Neural progenitor cell (in vitro differentiated cells): ENCODE measurements at places on chromosomes 3 and 15.

GRCh38 chr3:159616234-159616825 is 372.3 kb upstream of the IL12A start:
- DNase-seq, result peak; percentile 40

GRCh38 chr3:165799026-165799425 is 38.2 kb downstream of the BCHE start:
- DNase-seq, result no peak

DNA sequence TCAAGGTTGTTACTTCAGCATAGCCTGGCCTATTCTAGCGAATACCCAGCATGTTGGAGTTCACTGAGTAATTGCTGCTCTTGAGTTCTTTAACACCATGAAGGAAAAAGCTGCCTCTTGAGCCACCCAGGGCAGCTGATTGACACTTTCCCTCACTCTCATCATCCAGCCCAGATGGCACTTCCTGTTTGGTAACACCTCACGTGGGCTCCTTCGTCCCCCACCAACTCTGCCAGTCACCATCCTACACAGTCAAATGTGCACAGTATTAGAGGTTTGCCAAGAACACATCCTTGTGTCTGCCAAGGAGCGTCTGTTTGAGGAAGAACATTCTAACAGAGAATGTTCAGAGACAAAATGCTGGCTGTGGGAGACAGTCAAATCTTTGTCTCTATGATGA is 266.3 kb downstream of the RPLP1 start:
- no peak for DNase-seq

DNA sequence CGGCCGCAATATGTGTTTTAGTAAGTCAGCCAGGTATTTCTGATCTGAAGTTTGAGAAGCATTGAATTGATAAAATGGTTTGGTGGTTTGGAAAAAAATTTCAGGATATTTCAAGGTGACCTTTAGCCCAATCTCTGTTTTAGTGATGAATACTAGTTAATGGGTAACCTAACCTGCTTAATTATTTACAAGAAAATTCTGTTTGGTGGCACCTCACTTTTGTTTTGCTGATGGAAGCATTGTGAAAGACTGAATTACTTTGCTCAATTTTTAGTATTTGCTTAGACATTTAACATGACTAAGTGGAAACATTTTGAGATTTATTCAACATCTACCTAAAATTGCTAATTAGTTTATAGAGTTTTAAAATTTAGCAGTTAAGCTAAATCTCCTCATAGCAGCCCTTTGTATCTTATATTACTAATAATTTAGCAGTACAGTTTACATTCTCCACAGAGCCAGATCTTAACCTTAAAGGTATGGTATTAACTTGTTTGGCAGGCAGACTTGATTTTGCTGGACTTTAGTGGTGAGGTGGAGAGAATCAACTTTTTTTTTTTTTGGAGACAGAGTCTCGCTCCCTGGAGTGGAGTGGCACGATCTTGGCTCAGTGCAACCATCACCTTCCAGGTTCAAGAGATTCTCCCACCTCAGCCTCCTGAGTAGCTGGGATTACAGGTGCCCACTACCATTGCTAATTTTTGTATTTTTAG is 35.4 kb downstream of the GRAMD1C start:
- no peak for DNase-seq

- DNase-seq, result peak; percentile 67
Measured at GRCh38 chr3:10783360-10784351, 32.4 kb upstream of the SLC6A11 start.

DNA sequence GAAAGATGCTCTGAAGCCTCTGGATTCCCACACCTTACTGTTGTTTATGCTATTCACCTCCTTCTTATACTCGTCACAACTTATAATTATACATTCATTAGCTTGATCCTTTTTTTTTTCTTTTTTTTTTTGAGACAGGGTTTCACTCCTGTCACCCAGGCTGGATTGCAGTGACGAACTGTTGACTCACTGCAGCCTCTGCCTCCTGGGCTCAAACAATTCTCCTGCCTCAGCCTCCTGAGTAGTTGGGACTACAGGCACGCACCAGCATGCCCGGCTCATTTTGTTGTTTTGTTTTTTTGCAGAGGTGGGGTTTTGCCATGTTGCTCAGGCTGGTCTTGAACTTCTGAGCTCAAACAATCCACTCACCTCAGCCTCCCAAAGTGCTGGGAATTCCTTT is 143.6 kb downstream of the PLCL2 start:
- no peak for DNase-seq

DNA sequence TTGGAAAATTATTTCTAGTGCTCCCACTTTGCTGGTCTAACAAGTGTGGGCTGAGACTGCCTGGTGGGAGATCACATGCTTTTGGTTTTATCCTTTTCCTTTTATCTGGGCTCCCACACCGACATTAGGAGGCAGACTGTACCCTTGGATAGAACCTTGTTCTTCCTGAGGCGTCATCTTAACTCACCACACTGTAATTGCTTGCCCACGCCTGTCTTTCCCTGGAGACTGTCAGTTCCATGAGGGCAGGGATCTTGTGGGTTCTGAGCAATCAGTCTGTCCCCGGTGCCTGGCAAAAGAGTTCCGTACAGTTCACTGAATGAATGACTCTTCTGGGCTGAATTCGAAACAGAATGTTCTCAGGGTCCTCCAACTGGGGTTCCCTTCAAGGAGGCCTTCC is 124.6 kb upstream of the ABHD17C start:
- no peak for DNase-seq

DNA sequence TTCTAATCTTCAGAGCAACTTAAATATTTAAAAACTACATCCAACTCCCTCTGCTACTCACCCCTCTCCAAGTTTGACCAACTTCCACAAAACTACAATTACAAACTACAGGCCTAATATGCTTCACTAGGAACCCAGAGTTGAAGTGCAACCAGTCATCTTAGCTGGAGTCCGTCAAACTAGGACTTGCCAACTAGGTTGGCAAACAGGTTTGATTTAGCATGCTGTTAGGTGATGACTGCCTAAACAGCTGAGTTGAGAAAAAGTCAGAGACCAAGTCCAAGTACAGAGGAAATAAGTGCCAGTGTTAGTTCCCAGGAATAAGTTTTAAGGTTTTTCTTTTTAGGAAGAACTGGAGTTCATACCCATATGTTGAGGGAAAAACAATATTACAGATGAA is 1109.0 kb downstream of the TUSC7 start:
- DNase-seq, result no peak

- DNase-seq, result no peak
Measured at GRCh38 chr3:23331141-23331935, 128.2 kb downstream of the UBE2E2 start.

- no peak for DNase-seq
Measured at GRCh38 chr15:98854496-98854895, 153.1 kb downstream of the PGPEP1L start.

- DNase-seq, result no peak
Measured at GRCh38 chr3:31402117-31402516, 130.6 kb upstream of the STT3B start.

DNA sequence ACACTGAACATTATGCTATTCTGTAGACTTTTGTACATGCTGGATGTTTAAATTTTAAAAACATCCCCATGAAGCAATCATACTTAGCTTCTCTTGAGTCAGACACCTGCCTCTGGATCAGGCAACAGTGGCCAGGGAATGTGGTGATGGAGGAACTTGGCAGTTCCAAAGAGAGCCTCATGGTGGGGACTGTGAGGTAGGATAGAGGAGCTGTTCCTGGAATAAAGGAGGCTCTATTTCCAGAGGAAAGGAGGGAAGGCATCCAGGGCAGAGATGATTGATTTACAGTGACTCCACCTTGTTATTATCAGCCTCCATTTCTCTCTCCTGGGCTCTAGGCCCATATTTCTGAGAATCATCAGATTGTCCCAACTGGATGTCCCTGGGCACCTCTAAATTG is 35.0 kb upstream of the ABHD17C start:
- DNase-seq, result peak; percentile 64

GRCh38 chr15:28980709-28981350 is 95.1 kb downstream of the APBA2 start:
- DNase-seq, result no peak

- DNase-seq, result no peak
Measured at GRCh38 chr3:17396036-17396435, 346.4 kb downstream of the TBC1D5 start.

DNA sequence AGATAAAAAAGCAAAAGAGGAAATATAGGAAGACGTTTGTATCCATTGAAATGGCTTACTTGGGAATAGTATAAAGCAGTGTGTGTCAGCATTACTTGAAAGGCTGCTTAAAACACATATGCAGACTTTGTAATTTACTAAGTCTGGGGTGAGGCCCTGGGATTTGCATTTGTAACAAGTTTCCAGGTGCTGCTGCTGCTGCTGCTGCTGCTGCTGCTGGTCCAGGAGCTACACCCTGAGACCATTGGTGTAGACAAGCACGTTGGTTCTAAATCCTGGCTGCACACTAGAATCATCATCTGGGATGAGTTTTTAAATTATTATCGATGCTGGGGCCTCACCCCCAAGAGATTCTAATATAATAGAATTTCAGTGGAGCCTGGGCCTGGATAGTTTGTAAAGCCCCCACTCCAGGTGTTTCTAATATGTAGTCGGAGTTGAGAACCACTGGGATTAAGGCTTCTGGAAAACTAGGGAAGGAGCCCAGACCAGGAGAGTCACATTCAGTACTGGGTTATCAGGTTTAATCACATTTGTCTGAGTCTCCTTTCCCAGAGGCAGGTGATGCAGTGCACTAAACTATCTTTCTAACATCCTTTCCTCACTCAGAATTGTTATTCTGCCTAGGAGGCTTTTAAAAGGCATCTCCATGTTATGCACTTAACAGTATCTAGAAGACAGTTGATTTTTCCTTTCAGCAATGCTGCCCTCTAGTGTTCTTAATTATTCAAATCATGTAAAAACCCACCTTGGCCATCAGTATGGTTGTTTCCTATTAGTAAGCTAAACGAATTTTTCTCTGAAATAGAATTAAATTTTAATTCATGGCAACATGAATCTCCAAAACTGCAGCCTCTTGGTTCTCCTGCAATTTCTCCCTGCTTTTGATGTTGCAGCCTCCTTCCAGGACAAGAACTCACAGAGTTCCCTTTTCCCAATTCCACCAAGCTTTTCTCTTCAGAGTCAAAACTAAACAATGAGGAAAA is 45.4 kb downstream of the SSR3 start:
- peak; percentile 61 for DNase-seq

- peak; percentile 23 for DNase-seq
Measured at GRCh38 chr3:26118165-26118564, 328.3 kb downstream of the OXSM start.

DNA sequence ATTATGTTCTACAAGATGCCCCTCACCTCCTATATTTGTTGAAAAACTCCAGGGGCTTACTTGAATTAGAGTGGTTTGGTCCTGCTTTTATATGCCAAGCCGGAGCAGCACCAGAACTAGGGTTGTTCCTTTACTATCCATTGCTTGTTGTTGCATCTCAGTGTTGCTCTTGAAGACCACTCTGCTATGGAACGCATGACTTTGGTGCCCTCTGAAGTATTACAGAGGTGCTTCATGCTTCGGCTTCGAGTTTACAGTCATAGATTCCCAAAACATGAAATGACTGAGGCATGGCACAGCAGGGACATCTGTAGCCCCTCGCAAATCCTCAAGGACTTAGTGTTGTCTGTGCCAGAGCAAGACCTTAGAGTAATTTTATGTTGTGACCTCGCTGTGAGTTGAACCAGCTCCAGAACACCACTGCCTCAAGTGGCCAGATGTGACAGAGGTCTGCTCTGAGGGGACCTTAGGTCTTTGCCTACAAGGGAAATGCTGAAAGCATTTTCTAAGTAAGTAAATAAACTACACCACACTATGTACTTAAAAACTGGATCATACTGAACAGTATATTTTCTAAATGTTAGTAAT is 67.2 kb upstream of the SIAH2 start:
- peak; percentile 34 for DNase-seq

GRCh38 chr3:124163689-124164088 is 171.8 kb upstream of the ROPN1 start:
- no peak for DNase-seq

- no peak for DNase-seq
Measured at GRCh38 chr3:178875836-178876235, 195.8 kb downstream of the ZMAT3 start.

- no peak for DNase-seq
Measured at GRCh38 chr3:185914911-185915629, 22.7 kb downstream of the TRA2B start.

GRCh38 chr15:100016632-100017031 is 283.4 kb upstream of the LYSMD4 start:
- no peak for DNase-seq

DNA sequence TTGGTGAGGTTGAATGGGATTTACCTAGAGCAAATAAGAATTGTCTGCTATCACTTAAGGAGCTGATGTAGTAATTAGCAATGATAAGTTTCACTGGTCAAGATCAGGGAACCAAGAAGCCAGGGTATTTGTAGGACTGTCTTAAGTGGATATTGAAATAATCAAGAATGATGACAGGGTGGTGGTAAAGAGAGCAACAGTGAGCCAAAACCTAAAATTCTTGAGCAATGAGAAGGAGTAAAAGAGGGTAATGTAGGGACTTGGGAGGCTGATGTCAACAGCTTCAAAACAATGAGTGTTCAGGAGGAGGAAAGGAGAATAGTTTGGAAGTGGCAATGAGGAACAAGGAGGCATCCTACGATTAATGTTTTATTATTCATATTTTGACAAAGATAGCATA is 31.5 kb upstream of the SLC2A2 start:
- no peak for DNase-seq

- DNase-seq, result peak; percentile 54
Measured at GRCh38 chr3:186849374-186849975, 7.0 kb downstream of the ADIPOQ start.

DNA sequence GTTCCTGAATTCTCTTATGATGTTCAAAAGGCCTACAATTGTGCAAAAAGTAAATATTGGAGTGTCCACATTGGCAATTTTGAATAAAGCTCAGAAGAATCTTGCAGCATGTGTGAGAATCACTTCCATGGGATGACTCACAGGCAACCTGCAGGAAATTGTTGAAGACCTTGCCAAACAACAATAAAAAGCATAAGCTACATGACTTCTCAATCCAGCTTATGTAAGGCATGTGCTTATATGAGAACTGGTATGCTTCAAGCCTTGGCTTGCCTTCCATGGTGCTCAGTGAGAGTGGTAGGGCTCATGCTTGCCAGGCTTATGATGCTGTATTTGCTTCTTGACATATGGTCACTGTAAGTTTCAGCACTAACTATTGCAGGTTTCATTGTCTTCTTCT is 18.4 kb upstream of the BCHE start:
- DNase-seq, result no peak

- no peak for DNase-seq
Measured at GRCh38 chr15:51108933-51109550, 14.3 kb upstream of the TNFAIP8L3 start.

GRCh38 chr15:40452296-40453090 is 11.7 kb downstream of the BAHD1 start:
- no peak for DNase-seq
